ENCODE measurements at places on chromosomes 12 and 14.

GRCh38 chr12:26493656-26494055 lies 298.3 kb downstream of the SSPN start:
- DNase-seq: no peak

DNA sequence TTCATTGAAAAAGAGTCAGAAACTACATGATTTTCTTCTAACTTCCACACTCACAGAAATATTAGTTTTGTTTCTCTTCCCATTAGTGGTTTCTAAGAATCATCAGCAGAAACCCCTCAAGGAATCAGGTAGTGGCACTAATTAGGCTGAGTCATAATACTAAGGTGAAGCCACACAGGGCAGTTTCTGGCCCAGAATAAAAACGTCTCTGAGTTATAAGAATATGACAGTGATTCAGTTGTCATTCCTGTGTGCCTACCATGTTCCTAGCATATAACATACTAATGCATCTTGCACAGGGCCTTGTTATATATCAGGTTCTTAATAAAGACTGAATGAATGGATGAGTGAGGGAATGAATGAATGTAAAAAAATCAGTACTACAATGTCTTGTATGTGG lies 206.0 kb upstream of the PLEKHG7 start:
- no peak for DNase-seq

DNA sequence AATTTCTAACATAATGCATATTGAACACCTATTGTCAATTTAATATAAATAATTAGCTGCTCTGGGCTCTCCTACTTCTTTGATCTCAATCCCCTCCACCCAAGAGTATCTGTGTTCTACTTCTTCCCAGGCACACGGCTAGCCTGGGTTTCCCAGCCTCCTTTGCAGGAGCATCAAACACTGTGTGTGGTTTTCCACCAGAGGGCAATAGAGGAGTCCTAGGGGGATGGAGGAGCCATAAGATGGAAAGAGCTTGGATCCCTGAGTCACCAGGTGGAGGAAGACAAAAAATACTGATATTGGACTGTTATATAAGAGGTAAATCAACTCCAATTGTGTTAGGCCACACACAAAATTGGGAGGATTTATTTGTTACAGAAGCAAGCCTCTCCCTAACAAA lies 333.7 kb downstream of the GLT1D1 start:
- DNase-seq: no peak

GRCh38 chr14:64701660-64702059 lies 2.6 kb upstream of the PLEKHG3 start:
- DNase-seq: no peak

GRCh38 chr12:47954467-47955045 lies 8.8 kb upstream of the TMEM106C start:
- no peak for DNase-seq

- DNase-seq: no peak
These were observed 38.2 kb downstream of the VWF start for GRCh38 chr12:6086316-6086715.

- DNase-seq: no peak
These were observed 449.7 kb downstream of the BTG1 start for GRCh38 chr12:91695964-91696363.

DNA sequence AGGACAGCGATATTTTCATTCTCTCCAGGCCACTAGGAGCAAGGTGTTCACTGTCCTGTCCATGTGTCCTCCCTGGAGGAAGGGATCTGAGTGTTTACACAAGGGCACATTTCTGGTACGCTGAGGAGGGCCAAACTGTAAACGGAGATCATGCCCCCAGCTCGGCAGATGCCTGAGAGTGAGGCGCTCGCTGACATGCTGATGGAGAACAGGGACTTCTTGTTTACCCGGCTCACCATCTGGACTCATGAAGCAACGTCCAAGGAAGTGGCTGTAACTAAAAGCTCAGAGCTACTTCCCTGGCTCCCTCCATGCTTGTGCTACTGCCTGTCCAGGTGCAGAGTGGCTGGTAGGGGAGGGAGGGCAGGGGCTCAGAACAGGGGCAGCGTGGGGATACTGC lies 43.4 kb upstream of the KCNA1 start:
- no peak for DNase-seq

GRCh38 chr14:75725481-75725880 lies 64.4 kb downstream of the TTLL5 start:
- DNase-seq: no peak

DNA sequence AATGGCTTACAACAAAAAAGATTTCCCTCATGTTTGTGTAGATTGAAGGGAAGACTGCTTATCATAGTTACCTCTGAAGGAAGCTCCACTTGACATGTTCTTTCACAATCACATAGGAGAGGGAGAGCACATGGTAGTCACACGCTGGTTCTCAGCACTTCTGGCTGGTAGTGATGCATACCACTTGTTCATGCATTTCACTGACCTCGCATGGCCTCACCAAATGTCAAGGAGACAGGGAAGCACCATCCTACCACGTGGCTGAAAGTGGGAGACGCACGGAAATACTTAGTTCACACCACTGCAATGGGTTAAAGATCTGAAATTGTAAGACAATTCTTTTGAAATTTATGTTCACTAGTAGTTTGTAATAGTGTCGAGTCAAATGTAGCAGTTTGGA lies 74.0 kb downstream of the PDE3A start:
- no peak for DNase-seq

DNA sequence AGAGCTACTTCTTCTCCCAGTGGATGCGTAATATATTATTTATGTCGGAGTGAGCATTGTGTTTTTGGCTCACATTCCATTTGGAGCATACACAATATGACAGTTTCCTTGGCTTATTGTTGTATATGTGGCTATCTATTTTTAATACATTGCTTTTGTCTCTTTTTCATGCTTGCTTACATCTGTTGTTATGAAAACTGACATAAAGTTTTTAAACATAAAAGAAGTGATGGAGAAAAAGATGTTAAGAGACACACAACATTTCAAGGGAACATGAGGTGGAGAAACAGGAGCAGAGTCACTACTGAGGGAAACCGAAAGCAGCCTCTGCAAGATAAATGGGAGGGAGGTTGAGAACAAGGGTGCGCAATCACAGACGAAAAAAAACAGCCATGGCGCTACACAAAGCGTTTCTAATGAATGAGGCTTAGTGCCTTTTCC lies 228.4 kb upstream of the NPAS3 start:
- DNase-seq: no peak

DNA sequence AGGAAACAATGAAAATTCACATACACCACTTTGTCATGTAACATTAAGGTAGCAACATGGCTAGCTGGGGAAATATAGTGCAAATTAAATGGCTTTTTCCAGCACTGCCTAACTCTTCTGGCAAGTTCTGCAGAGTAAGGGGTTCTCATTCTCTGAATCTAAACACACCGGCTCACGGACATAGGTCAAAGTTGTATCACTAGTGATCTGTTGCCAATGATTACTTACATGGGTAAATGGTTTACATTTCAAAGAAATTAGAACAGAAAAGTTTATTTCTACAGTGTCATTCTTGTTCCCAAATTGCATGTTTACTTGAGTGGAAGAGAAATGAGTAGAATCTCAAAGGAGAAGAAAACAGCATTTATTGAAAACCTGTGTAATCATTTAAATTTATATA lies 381.9 kb downstream of the PRKD1 start:
- no peak for DNase-seq

GRCh38 chr12:131142891-131143657 lies 189.4 kb downstream of the ADGRD1 start:
- no peak for DNase-seq

GRCh38 chr14:97878727-97879126 lies 1081.5 kb downstream of the VRK1 start:
- DNase-seq: no peak

DNA sequence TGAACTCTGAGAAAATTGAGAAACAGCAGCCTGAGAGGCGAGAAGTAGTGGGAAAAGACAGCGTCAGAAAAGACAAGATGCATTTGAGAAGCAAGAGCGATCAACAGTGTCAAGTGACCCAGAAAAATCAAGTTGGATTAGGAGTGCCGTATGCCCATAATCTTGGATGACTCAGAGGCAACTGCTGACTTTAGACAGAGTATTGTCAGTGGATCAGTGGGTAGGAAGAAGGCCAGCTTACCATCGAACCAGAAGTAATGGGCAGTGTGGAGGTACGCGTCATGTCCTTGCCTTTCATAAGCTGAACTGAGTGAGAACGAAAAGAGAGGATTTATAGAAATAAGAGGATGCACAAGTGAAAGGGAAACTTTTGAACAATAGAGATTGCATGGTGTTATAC lies 151.0 kb upstream of the NAV3 start:
- DNase-seq: no peak

DNA sequence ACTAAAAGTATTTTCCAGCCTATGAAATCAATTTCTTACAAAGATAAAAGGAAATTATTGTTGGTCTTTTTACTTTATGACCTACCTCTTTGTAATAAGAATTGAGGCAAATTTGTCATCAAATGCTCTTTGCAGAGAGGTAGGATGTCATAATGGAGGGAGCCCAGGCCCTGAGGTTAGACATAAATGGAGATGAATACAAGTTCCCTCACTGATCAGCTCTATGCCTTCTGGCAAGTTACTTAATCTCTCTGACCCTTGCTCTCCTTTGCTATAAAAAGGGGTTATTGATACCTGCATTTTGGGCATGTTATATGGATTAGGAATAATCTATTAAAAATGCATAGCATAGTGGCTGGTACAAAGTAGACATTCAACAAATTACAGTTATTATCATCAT lies 146.9 kb upstream of the KRR1 start:
- no peak for DNase-seq

DNA sequence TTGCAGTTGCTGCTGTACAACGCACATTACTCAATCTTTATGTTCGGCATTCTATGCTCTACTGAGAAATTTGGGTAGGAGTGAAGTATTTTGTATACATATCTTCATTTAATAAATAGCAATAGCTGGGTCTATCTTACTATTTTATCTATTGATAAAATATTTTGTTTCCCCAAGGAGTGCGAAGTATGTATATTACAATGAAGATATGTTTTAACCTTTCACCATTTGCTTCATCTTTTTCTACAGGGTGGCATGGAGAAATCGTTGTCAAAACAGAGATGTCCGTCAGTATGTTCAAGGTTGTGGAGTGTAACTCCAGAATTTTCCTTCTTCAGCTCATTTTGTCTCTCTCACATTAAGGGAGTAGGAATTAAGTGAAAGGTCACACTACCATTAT lies 4.7 kb downstream of the LYZ start:
- DNase-seq: no peak

DNA sequence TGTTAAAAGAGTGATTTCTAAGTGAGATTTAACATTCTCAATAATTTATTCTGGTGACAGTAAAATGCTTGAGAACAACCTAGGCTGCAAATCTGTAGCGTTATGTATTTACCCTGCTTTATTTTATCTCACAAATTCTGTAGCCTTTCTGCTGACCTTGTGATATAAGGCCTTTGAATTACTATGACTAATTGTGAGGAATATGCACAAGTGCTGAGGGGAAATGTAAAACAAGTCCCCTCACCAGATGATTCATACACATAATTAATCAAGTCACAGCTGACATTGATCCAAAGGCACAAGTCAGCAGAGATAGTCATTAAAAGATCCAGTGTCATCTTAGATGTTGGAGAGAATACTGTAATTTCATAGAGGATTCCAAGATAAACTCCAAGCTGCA lies 992.7 kb upstream of the USP15 start:
- DNase-seq: no peak

GRCh38 chr12:40436564-40436963 lies 211.8 kb downstream of the LRRK2 start:
- no peak for DNase-seq

DNA sequence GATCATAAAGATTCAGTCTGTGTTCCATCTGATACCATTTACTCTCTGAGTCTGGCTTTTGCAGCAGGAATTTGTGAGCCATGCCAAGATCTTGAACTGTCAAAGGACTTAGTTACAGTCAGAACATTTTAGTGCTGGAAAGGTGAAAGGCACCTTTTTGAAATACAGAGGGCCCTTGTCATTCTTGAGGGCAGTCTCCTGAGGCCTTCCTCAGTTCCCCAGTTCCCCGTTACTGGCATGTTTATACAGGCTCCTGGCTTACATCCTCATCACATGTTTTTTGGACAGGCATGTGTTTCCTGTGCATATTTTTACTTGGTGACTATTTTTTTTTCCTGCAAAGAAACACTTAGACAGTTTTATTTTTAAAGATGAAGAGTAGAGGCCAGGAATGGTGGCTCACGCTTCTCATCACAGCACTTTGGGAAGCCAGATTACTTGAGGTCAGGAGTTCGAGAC lies 21.0 kb downstream of the CFAP54 start:
- DNase-seq: no peak

GRCh38 chr12:111033281-111034082 lies 113.1 kb upstream of the MYL2 start:
- no peak for DNase-seq

DNA sequence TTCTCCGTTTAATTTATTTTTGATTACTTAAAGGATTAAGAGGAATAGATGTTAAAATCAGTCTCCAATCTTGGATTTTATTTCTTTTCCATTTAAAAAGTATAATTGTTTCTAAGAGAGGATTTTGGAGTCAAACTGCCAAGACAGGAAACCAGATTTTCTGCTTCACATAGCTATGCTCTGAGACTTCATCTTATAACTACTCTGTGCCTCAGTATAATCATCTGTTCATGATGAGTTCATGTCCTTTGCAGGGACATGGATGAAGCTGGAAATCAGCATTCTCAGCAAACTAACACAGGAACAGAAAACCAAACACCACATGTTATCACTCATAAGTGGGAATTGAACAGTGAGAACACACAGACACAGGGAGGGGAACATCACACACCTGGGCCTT lies 9.0 kb upstream of the TAS2R31 start:
- no peak for DNase-seq

GRCh38 chr12:112178796-112179195 lies 53.4 kb downstream of the TRAFD1 start:
- no peak for DNase-seq

DNA sequence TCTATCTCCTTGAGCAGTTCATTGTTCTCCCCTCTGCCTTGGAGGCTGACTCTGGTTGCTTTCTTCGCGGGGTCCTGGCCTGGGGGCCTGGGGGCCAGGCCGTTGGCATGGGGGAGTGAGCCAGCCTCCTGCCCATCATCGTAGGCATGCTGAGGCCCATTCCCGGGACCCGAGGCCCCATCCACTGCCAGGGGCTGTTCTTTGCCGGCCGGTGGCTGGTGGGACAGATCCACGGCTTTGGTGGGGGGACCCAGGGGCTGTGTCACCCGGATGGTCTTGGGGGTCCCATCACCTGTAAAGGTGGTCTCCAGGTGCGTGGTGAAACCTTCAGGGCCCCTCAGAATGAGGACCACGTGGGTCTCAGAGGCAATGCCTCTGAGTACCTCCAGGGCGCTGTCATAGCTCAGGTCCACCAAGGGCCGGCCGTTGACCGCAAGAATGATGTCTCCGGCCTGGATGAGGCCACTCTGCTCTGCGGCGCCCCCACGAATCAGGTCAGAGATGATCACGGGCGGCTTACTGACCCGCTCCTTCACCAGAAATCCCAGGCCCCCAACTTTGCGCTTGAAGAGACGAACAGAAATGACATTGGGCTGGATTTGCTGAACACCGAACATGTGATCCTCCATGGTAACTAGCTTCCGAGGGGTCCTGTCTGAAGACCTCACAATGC lies 30.8 kb downstream of the NOS1 start:
- no peak for DNase-seq

GRCh38 chr12:71627438-71628002 lies 36.1 kb downstream of the ZFC3H1 start:
- DNase-seq: no peak

GRCh38 chr12:45446013-45446412 lies 230.1 kb downstream of the ANO6 start:
- no peak for DNase-seq

Measured in activated CD8-positive, alpha-beta memory T cell treated with anti-CD3 and anti-CD28 coated beads for 1 hour (primary cell).